ENCODE measurements at places on chromosomes 2 and 18.

DNA sequence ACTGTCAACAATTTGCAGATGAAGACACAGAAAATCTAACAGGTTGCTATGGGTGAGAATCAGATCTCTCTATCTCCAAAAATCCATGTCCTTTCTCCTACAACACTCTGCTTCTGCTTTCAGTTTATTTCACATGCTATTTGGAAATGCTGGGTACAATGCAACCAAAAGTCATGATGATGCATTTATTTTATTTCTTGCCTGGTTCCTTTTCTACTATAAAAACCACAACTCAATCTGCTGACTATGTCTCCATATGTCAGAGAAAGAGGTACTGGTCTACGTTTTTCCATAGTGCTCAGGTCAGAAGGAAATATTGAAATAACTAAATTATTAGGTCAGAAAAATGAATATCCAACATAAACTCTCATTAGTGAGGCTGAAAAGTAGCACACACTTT, 20.5 kb downstream of the RAD51AP2 start:
- H3K27me3 ChIP-seq, result no peaks in the 10 kb centered on the region
- H3K4me3 ChIP-seq, result no peak overlapping the region
- DNase-seq, result no peak
- no peaks in the 10 kb centered on the region for H3K36me3 ChIP-seq

- no peak for DNase-seq
- no peaks in the 10 kb centered on the region for H3K4me1 ChIP-seq
- no peak overlapping the region for H3K27ac ChIP-seq
- H3K4me3 ChIP-seq, result no peak overlapping the region
- no peaks in the 10 kb centered on the region for H3K36me3 ChIP-seq
Observed at GRCh38 chr2:208713066-208713745, 306.6 kb downstream of the PTH2R start.

DNA sequence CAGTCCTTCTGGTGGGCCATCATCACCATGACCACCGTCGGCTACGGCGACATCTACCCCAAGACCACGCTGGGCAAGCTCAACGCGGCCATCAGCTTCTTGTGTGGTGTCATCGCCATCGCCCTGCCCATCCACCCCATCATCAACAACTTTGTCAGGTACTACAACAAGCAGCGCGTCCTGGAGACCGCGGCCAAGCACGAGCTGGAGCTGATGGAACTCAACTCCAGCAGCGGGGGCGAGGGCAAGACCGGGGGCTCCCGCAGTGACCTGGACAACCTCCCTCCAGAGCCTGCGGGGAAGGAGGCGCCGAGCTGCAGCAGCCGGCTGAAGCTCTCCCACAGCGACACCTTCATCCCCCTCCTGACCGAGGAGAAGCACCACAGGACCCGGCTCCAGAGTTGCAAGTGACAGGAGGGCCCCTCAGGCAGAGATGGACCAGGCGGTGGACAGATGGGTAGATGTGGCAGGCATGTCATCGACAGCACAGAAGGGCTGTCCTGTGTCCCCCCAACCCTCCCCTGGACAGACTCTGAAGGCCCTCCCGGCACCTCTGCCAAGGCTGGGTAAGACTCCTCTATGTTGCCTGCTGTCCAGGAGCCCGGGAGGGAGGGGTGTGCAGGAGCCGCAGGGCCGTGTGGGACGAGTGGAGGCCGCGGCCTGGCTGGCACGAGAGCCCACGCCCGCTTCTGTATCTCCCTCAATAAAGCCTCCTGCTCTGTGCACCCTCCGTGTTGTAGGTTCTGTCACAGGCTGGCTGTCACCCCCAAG, 2.0 kb downstream of the KCNF1 start:
- H3K36me3 ChIP-seq, result no peaks in the 10 kb centered on the region
- no peak for DNase-seq
- H3K4me1 ChIP-seq, result no peaks in the 10 kb centered on the region

DNA sequence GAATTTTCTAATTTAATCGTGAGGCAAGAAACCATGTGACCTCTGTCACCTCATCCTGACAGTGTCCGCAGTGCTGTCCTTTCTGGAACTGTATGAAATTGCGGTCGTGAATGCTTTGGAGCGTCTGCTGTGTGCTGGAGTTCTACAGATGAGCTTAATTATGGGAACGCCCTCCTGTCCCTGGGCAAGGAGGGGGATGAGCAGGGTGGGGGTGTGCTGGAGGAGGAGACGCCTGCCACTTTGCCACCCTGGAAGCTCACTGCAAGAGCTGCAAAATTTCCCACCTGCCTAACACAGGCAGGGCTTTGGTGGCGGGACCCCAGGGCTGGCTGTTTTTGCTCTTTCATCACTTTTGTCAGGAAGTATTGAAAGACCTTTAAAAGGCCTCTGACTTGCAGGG, 6.5 kb downstream of the LPIN1 start:
- no peak overlapping the region for H3K27ac ChIP-seq
- no peak overlapping the region for H3K4me3 ChIP-seq
- no peak for DNase-seq
- H3K4me1 ChIP-seq, result peaks cover 10% of the 10 kb centered on the region
- H3K27me3 ChIP-seq, result no peaks in the 10 kb centered on the region

GRCh38 chr2:176125772-176126054, 3.2 kb downstream of the HOXD9 start:
- no peaks in the 10 kb centered on the region for H3K36me3 ChIP-seq
- no peaks in the 10 kb centered on the region for H3K4me1 ChIP-seq
- peaks cover 5% of the 10 kb centered on the region for H3K27me3 ChIP-seq
- DNase-seq, result no peak

DNA sequence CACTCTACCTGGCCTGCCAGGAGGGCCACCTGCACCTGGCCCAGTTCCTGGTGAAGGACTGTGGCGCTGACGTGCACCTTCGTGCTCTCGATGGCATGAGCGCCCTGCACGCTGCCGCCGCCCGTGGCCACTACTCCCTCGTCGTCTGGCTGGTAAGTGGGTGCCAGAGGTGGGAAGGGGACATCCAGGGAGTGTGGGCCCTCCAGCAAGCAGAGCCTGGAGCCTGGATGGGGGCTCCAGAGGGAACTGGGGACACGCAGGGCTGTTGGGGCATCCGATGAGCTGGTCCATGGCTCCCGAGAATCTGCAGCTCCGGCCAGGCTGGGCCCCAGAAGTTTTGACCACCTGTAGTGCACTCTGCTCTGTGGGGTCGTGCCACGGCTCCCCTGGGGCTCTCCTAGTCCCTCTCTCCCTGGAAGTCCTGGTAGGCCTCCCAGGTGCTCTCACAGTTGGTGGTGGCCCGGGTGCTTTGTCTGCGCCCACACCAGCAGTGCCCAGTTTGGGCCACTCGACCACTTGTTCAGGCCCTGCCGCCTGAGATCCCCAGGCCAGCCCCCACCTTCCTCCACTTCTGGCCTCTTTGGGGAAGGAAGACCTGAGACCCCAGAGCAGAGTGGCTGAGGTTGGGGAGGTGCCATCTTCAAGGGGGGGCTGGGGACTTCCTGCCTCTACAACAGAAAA, 4.7 kb downstream of the ESPNL start:
- no peak overlapping the region for H3K4me3 ChIP-seq
- no peaks in the 10 kb centered on the region for H3K4me1 ChIP-seq
- no peak overlapping the region for H3K27ac ChIP-seq

DNA sequence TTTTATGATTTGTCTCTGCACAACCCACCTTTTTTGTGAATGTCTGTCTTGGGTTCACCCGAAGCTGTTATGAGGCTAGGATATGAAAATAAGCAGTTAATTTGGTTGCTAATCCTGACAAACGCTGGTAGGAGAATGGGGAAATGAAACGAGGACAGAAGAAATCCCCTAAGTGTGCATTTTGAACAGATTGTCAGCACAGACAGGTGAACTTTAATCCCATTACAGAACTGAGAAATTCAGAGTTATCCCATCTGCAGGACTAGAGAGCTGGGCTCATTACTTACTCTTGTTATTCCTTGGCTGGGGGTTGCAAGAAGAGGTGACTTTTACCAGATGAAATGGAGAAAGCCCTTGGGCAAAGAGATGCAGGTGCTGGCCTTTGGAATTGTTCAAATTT, 123.3 kb upstream of the NYAP2 start:
- no peak overlapping the region for H3K4me3 ChIP-seq
- no peaks in the 10 kb centered on the region for H3K27me3 ChIP-seq
- DNase-seq, result no peak
- H3K4me1 ChIP-seq, result no peaks in the 10 kb centered on the region
